ENCODE measurements at places on chromosomes 4 and X. TPM values are rescaled to one million over a fixed set of nuclear protein-coding genes. Genes with fewer than 3 reads are reported as not detected.

KDR gene
- 1.2 TPM for polyA plus RNA-seq

LRBA gene
- 8.2 TPM for polyA plus RNA-seq

ARMCX6 gene
- 38.5 TPM for polyA plus RNA-seq

DNA sequence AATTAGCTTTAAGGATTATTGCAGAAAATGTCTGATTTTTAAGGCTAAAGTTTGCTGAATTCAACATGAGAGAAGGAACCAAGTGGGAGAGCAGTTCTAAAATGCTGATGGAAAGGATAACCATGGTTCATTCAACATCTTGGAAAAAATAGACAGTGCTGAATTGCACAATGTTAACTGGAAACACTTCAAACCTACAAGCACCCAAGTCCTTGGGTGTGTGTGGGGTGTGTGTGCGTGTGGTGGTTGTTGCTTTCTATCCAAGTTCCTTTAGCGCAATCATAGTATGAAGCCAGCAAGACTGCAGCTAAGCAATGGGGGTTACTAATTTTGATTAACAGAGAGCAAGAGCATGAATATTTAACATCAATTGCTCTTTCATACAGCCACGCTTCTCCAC lies 29.3 kb upstream of the SCOC start:
- no peak overlapping the region for H3K4me3 ChIP-seq
- H3K36me3 ChIP-seq, result no peaks in the 10 kb centered on the region
- DNase-seq, result no peak
- H3K27me3 ChIP-seq, result no peaks in the 10 kb centered on the region
- H3K4me1 ChIP-seq, result no peaks in the 10 kb centered on the region

- H3K27me3 ChIP-seq, result peaks cover 21% of the 10 kb centered on the region
- H3K36me3 ChIP-seq, result no peaks in the 10 kb centered on the region
- H3K4me3 ChIP-seq, result no peak overlapping the region
- DNase-seq, result peak; percentile 40
- H3K4me1 ChIP-seq, result no peaks in the 10 kb centered on the region
- H3K27ac ChIP-seq, result no peak overlapping the region
Measured at GRCh38 chr4:7674706-7675105, 240.0 kb upstream of the PSAPL1 start.

GRCh38 chrX:45745479-45745878 lies 544.8 kb upstream of the DIPK2B start:
- H3K4me1 ChIP-seq, result peaks cover 31% of the 10 kb centered on the region
- H3K4me3 ChIP-seq, result no peak overlapping the region
- no peak for DNase-seq
- no peaks in the 10 kb centered on the region for H3K27me3 ChIP-seq
- H3K36me3 ChIP-seq, result peaks cover 22% of the 10 kb centered on the region

DNA sequence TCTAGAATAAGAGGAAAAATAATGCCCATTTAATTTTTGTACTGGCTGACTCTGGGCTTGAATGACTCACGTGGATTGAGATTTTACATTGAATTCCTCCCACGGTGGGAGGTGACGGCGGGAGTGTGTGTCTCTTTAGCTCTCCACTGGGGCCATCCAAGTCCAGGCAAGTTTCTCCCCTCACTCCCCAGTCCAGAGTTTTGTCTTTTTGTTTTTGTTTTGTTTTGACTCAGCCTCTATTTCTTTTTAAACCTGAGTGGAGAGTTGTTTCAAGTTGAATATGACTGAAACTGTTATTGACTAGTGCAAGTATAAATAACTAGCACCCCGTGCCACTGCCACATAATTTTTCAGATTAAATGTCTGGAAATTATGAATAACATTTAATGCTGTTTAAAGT lies 13.6 kb downstream of the CHST7 start:
- peak overlapping the region; percentile 69 for H3K27ac ChIP-seq
- H3K27me3 ChIP-seq, result no peaks in the 10 kb centered on the region
- no peak overlapping the region for H3K4me3 ChIP-seq
- DNase-seq, result no peak

DNA sequence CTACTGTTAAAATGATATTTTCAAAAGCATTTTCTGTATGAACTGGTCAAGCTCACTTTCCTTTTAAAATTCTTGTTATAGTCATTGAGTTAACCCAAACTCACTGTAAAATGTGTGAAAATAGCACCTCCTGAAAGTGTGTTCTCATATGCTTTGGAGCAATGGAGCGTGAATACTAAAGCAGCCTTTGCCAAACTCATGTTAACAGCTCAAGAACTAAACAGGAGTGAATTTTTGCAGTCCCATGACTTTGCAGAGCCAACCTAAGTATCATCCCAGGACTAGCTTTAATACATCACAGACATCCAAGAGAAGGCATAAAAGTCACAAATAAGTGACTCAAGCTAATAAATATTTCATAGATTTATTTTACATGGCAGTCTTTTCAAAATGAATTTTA lies 2.3 kb downstream of the AMMECR1 start:
- no peak for DNase-seq
- no peak overlapping the region for H3K27ac ChIP-seq
- H3K4me1 ChIP-seq, result peaks cover 57% of the 10 kb centered on the region
- no peaks in the 10 kb centered on the region for H3K27me3 ChIP-seq
- no peaks in the 10 kb centered on the region for H3K36me3 ChIP-seq
